ENCODE measurements at places on chromosomes 13 and 19.

GRCh38 chr19:7489609-7490044, 792 bp upstream of the PEX11G start:
- DNase-seq = no peak

DNA sequence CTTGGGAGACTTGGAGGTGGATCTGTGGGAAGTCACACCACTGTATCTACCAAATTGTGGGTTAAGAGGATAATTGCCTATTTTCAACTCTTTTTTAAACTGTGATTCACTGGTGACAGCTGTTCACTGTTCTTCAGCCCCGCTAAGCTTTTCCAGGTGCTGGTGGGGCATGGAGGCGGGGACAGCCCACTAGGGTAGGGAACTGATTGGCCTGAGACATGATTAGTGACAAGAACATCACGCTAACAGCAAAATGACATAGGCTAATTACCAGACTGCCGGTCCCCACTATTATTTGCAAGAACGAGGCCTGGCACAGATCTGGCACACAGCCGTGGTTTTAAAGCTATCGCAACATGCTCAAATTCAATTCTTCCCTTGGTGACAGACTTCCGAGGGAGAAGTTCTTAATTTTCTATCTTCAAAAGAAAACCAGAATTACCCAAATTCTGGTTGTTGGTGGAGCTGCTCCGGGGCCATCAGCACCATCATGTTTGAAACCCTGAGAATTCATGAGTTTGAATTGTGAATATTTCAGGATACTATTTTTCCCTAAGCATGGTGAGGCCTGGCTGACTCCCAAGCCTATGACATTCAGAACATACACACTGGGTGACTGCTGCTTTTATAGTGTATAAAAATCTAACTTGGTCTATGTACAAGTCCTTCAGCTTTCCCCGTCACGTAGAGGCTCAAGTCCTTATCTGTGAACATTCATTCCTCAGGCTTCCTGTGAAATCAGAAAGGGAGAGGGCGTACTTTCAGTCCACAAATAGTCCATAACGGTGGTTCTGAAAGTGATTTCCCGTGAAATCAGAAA, 17.9 kb downstream of the DOCK9 start:
- DNase-seq = no peak

DNA sequence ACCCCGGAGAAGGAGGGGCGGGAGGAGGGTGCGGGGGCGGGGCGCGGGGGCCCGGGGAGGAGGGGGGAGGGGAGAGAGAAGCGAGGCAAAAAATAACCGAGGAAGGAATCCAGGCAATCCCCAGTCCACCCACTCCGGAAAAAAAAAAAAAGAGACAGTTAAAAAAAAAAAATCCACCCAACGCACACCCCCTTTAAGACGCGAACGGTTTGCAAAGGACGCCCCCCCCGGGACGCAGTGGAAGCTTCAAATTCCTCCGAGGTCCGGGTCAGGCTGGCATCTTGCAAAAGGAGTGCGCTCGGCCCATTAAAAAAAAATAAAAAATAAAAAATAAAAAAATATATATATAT, at the start of gene CACNA1A:
CACNA1A (minus strand) TSS at position 9 of the 350 bp plus-strand sequence. CDS start 255 bp downstream, outside the sequence.
- DNase-seq = no peak

GRCh38 chr19:30003866-30004265, 61.8 kb downstream of the URI1 start:
- DNase-seq = no peak

- no peak for DNase-seq
Measured at GRCh38 chr13:60066226-60066625, 97.5 kb downstream of the DIAPH3 start.

Measured in stimulated activated CD4-positive, alpha-beta T cell treated with anti-CD3 and anti-CD28 coated beads, Interleukin-4, amount 100 ng/mL, for 1 hour (primary cell).